ENCODE measurements at places on chromosomes 6 and 20.

- peak; percentile 18 for DNase-seq
Measured at GRCh38 chr6:28865401-28866204, 58.2 kb downstream of the TRIM27 start.

DNA sequence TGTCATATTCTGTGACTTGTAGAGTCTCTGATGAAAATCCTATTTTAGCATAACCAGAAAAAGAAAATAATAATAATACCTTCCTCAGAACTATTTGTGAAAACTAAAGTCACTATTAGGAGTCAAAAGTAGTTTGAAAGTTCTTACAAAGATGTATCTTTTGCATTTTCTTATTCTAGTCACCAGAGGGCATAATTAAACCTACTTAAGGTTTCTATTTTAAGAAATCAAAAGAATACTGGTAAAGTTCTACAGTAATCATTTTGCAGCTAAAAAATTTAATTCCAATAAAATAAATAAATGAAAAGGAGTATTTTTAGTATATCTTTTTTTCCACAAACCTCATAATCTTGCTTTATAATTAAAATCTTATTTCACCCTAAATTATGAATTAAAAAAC, 28.0 kb upstream of the MCM9 start:
- no peak for DNase-seq

DNA sequence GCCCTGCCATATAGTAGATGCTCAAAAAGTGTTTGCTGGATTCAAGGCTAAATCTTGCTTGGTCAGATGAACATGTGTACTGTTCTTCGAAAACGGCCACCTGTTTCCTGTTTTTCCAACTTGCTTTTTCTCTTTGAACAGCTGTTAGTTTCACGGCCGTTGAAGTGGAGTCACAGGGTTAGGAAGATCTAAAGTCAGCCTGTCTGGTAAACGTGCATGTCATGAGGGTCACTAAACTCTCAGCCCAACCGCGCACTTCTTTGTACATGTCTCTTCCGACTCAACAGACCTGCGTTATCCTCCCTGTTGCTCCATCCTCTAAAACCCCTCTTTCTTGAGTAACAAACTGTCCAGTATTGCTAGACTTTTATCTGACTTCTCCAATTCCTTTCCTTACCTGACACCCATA, 93.2 kb upstream of the MAN1A1 start:
- no peak for DNase-seq

DNA sequence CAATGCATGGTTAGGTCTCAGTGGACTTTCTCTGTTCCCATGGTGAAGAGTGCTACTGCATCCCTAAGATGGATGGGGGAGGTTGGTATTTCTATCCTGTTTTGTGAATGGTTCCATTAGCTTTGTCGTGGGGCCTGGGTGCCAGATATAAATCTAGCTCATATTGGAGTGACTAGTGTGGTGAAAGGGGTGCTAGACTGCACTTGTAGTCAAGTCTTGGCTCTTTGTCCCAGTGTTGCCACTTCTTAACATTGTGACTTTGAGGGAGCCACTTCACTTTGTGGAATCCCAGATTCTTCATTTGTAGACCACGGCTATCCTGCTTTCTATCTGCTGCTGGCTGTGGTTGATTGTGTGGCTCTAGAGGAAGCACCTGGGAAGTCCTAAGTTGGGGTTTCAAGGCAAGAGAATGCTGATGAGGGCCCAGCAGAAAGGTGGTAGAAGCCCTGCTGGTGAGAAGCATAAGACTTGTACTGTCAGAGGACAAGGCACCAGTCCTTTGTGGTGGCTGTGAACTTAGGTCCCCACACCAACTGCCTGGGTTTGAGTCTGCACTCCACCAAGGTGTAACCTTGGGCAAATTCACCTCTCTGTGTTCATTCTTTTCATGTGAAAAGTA, 44.1 kb downstream of the VAPB start:
- DNase-seq: no peak

- no peak for DNase-seq
Measured at GRCh38 chr20:10863337-10864060, 189.7 kb upstream of the JAG1 start.

DNA sequence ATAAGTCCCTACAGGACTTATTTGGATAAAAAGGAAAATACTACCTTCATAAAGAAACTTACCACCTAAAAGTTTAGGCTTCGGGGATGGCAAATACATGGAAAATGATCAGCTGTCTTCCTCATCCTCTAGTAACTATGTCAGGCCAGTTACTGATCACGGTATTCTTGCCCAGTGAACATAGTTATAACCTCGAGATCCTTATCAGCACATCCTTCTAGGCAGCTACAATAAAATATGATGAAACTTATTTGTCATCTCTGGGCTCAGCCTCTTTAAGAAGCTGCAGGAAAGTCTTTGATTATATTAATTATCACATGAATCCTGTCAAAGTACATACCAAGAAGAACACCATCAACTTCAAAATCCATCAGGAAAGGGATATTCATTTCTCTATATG, 41.8 kb downstream of the SF3B5 start:
- DNase-seq: no peak

GRCh38 chr6:36593569-36594028, 563 bp upstream of the SRSF3 start:
- peak; percentile 29 for DNase-seq

DNA sequence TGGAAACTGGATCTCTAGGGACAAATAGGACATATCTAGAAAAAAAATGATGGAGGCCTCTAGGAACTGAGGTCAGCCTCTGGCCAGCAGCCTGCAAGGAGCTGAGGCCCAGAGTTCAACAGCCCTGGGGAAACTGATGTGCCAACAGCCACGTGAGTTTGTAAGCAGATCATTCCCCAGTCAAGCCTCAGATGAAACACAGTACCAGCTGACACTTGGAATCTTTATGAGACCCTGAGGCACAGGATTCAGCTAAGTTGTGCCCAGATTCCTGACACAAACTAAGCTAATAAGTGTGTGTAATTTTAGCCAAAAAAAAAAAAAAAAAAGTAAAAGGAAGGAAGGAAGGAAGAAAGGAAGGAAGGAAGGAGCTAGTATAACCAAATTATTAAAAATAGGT, 1059.8 kb upstream of the MAP3K7 start:
- DNase-seq: no peak

DNA sequence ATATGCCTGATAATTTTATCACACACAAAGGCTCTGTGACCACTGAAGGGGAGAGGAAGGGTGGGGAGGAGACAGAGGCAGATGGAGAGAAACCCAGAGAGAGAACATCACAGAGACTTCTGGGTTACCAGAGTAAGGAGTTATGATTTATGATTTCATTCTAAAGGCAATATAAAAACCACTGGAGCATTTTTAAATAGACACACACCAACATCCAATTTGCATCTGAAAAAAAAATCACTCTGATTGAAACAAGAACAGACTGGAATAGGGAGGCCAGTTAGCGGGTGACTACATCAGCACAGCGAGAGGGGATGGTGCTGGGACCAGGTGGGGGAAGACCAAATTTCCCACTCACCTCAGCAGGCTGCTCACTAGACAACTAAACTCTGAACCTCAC, 104.8 kb downstream of the AGPAT4 start:
- no peak for DNase-seq

GRCh38 chr6:165060720-165061119, 248.7 kb downstream of the C6orf118 start:
- DNase-seq: no peak

- no peak for DNase-seq
Measured at GRCh38 chr20:35179292-35180212, 7.7 kb downstream of the PROCR start.

- no peak for DNase-seq
Measured at GRCh38 chr6:29011276-29011734, 6.2 kb upstream of the ZNF311 start.

All from stimulated activated CD4-positive, alpha-beta T cell treated with anti-CD3 and anti-CD28 coated beads, Interleukin-1b, Interleukin-23, amount 100 ng/mL, for 4 hours (primary cell).